ENCODE measurements at places on chromosomes 13 and 19. TPM values are rescaled to one million over a fixed set of nuclear protein-coding genes. Genes with fewer than 3 reads are reported as not detected.

DNA sequence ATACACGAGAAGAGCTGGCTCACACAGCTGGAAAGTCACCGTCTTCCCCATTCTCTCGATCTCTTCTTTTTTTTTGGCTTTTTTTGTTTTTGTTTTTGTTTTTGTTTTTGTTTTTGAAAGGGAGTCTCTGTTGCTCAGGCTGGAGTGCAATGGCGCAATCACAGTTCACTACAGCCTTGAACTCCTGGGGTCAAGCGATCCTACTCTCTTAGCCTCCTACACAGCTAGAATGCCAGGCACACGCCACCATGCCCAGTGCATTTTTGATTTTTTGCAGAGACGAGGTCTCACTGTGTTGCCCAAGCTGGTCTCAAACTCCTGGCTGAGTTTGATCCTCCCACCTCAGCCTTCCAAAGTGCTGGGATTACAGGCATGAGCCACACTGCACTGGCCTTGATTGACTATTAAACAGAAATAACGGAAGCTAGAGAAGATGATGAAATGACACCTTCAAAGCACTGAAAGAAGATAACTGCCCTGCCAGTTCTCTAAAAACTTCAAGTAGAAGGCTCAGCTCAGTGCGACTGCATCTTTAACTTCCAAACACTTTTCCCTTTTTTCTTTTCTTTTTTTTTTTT lies 4.0 kb downstream of the FXYD3 start:
- no peak for DNase-seq

DNA sequence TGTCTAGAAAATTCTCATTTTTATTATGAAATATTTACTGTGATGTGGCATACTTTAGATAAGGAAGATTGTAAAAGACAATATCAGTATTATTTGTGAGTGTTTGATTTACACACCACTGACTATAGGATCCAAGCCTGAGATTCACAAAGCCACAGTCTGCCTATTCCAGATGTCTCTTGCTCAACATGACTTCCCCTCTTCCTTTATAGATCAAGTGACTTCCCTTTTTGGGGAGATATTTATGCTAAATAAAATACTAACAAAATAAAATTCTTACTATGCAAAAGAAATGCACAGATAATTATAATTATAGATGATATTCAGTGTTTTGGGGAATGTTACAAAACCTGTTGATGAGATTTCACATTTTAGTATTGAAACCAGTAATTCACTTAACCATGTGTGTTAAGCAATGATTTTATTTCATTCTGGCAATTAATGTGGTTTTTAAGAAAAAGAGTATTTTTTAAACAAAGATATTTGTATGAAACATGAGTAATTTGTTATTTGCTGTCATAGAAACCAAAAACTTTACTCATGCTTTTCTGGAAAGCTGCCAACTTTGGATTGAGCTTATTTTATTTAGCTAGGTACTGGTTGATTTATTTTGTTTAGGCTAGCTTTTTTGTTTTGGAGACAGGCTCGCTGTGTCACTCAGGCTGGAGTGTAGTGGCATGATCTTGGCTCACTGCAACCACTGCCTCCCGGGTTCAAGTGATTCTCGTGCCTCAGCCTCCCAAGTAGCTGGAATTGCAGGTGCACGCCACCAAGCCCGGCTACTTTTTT lies 13.7 kb upstream of the GPR183 start:
- DNase-seq = no peak

- peak; percentile 76 for DNase-seq
Measured at GRCh38 chr13:42047561-42048341, 697 bp upstream of the DGKH start.

- DNase-seq = no peak
Measured at GRCh38 chr13:106493533-106494220, 41.8 kb downstream of the EFNB2 start.

The FXYD1 gene
- not detected for total RNA-seq

DNA sequence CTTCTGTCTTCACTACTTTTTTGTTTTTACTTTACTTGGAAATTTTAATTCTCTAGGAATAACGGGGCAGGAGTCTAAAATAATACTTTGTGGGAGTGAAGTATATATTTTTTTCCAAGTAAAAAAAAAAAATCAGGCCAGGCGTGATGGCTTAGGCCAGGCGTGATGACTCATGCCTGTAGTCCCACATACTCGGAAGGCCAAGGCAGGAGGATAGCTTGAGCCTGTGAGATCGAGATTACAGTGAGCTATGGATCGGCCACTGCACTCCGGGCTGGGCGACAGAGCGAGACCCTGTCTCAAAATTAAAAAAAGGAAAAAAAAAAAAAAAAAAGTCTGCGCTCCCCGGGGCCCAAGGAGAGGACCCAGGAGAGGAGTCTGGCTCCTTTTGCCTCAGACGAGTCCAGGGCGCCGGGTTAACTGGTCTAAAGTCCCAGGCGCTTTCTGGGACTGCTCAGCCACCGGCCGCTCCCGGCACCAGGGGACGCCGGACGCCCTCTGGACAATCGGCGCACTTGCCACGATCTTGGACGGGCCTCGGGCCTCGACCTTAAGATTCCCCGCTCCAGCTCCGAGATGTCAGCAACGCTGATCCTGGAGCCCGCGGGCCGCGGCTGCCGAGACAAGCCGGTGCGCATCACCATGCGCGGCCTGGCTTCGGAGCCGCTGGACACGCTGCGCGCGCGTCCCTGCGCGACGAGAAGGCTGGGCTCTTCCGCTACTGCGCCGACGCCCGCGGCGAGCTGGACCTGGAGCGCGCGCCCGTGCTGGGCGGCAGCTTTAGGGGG lies 2.7 kb upstream of the ZFP82 start:
- no peak for DNase-seq

- DNase-seq = peak; percentile 64
Measured at GRCh38 chr19:2081873-2082810, 14.0 kb downstream of the MOB3A start.

- DNase-seq = no peak
Measured at GRCh38 chr19:52200044-52200443, 10.2 kb downstream of the PPP2R1A start.

Data from transverse colon (tissue), 4 donors.